ENCODE measurements at places on chromosomes 11 and 22.

DNA sequence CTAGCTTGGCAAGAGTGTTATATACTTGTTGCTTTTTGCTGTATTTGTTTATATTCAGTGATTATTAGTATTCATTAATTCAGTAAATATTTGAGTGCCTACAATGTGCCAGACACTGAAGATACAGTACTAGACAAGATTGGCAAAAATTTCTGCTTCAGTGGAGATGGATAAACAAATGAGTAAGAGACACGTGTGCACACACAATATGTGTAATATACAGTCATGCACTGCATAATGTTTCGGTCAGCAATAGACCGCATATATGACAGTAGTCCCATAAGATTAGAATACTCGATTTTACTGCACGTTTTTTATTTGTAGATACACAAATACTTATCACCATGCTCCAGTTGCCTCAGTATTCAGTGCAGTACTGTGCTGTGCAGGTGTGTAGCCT lies 104.9 kb upstream of the GAL start:
- no peak for DNase-seq

- no peak for DNase-seq
These were observed 86.5 kb upstream of the HTATIP2 start for GRCh38 chr11:20277014-20277413.

DNA sequence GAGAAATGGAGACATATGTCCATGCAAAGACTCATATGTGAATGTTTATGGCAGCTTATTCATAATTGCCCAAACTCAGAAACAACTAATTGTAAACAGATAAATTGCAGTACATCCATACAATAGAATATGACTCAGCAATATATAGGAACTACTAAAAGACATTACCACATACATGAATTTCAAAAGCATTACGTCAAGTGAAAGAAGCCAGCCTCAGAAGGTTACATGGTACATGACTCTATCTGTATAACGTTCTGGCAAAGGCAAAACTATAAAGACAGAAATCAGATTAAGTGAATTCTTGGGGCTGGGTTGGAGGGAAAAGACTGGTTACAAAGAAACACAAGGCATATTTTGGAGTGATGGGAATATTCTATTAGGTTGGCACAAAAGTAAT lies 7.2 kb downstream of the KCTD21 start:
- DNase-seq, result no peak

GRCh38 chr11:114315749-114316368 lies 19.7 kb downstream of the NNMT start:
- DNase-seq, result no peak

DNA sequence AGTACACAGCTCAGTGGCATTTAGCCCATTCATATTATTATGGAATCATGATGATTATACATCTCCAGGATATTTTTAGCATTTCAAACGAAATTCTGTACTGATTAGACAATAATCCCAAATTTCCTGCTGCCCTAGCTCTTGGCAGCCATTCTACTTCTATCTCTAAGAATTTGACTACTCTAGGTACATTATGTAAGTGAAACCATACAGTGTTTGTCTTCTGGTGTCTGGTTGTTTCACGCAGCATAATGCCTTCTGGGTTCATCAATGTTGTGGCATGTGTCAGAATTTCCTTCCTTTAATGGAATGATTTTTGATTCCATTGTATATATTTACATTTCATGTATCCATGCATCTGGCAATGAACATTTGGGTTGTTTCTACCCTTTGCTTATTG lies 517.7 kb downstream of the ETS1 start:
- DNase-seq, result no peak
